ENCODE measurements at places on chromosomes 1 and 21.

GRCh38 chr21:41378849-41379248 is 17.0 kb downstream of the MX2 start:
- DNase-seq: no peak

- DNase-seq: peak; percentile 34
Observed at GRCh38 chr1:153343811-153344717, 4.6 kb downstream of the PGLYRP4 start.

GRCh38 chr1:117959364-117959763 is 29.8 kb downstream of the WDR3 start:
- DNase-seq: no peak

DNA sequence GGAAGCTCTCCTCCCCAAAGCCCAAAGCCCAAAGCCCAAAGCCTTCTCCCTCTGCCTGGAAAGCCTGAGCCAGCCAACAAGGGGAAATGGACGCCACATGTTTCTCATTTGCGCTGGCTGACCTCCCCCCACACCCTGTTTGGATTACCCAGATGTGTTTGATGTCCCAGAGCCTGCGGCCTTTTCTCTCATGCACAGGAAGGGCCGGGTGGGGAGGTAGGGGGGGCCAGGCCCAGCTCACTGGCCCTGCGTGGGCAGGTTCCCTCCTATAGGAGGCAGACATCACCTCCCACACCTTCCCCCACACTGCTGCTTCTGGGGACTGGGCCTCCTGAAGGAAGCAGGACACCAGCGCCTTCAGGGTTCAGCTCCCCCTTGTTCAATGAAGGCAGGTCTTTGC is 116.3 kb downstream of the NAV1 start:
- DNase-seq: peak; percentile 81

DNA sequence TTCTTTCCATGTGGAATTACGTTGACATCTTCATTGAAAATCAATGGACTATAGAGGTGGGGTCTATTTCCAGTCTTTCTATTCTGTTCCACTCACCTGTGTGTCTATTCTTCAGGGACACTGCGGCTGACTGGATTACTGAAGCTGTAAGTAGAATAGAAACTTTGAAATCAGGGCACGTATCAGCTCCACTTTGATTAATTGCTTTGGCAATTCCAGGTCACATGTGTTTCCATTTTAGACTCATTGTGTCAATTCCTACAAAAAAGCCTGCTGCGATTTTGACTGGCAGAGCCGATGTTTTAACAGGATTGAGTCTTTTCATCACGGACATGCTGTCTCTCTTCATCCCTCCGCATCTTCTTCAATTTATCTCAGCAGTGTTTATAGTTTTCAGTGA is 20.9 kb upstream of the RNF223 start:
- no peak for DNase-seq

GRCh38 chr1:16168622-16169360 is 12.9 kb upstream of the EPHA2 start:
- no peak for DNase-seq

DNA sequence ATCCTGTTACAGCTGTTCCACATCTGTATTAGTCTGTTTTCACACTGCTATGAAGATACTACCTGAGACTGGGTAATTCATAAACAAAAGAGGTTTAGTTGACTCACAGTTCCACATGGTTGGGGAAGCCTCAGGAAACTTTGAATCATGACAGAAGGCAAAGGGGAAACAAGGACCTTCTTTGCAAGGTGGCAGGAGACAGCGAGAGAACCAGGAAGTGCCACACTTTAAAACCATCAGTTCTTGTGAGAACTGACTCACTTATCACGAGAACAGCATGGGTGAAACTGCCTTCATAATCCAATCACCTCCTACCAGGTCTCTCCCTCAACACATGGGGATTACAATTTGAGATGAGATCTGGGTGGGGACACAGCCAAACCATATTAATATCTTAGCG is 110.3 kb upstream of the TRABD2B start:
- DNase-seq: no peak

GRCh38 chr1:81978945-81979344 is 178.2 kb downstream of the ADGRL2 start:
- DNase-seq: no peak

DNA sequence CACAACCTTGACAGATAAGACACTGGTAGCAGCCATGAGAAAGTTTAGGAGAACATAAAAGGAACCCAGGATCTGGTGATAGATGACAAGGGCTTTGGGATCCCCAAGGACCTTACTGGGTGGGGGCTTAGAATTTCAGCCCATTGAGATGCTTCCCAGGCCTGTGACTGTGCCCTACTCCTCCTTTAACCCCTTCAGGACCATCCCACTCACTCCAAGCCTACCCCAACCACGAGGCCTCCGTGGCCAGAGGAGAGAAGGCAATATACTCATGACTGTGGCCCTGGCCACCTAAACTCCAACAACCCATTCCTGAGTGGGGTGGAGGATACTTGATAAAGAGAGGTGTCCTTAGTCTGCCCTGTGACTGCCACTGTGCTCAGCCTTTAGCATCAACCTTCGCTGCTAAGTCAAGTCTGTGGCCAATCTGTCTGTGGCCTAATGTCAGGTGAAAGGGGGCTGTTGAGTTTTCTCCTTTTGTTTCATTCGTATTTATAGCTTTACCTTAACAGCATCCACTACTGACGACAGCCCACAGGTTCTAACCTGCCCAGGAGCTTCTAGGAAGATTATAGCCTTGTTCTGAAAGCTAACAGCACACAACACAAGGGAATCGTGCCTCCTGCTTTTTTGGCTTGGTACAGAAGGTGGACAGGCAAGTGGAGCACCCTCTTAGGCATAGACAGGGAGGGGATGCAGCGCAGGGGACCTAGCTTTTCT is 16.9 kb upstream of the BCAR3 start:
- no peak for DNase-seq

DNA sequence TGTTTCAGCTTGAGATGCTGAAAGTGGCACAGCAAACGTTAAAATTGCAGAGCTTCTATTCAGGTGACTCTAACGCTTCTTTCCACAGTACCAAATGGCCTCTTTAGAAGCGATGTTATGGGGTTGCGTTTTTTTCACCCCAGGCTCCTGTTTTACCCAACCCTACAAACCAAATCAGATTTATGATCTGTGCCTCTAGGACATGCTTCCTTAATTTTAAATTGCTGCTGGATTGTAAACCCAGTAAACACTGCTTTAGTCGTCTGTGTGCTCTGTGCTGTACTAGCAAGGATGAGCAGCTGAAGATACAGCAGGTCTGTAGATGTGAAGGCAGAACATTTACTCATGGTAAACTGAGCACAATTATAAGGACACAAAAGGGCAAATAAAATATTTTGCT is 13.0 kb downstream of the KCNK2 start:
- no peak for DNase-seq

DNA sequence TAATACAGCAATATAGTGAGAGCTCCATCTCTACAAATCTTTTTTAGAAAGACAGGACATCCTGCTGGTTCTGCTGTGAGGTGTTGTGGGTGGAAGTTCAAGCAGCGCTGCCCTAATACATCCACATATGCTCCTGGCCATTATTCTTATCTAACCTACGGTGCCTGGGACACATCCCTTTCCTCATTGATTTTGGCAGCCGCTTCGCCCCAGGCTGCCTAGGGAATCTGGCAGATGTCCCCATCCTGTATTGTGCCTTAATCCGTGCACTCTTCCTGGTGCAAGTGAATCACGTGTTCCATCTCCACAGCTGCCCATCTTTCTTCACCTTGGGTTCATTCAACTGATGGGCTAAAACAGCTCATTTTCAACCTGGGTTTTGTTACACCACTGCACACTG is 3.1 kb upstream of the UBE2G2 start:
- no peak for DNase-seq

DNA sequence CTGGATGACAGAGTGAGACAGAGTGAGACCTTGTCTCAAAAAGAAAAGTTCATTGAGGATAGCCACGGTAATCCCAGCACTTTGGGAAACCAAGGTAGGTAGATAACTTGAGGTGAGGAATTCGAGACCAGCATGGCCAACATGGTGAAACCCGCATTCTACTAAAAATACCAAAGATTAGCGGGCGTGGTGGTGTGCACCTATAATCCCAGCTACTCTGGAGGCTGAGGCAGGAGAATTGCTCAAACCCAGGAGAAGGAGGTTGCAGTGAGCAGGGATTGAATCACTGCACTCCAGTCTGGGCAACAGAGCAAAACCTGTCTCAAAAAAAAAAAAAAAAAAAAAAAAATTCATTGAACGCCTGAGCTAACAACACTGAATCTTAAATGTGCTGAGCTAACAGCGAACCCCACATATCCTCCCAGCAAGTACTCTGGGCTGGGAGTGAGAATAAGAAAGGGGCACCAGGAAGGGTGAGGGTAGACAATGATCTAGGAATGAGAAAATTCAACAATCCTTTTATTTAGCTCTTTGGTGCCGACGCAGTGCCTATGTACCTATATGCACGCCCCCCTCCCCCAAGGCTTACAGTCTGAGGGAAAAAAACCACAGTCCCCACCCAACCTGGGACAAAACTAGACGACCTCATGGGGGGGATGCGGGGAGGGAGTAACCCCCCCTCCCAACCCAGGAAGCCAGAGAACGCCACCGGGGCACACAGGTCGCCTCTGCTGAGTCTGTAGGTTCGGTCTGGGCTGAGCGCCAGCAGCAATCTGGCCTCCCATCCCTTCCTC is 1.4 kb upstream of the CACNA1S start:
- DNase-seq: no peak

- no peak for DNase-seq
Observed at GRCh38 chr1:66374148-66374547, 159.8 kb upstream of the SGIP1 start.

DNA sequence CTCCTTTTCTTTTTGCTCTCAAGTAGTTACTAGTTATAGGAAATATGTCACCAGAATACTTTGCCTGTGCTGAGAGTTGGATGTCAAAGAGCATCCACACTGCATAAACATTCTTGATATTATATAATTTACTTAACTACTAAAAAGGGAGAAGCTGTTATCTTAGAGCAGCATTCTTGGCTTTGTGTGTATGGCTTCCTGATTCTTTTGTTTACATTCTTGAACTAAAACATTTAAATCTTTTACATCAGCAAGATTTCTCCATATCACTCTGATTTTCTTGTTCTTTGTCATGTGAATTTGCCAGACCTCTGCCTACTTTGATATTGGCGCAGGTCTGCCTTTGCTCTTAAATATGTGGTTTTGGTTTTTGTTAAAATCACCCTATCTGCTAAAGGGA is 48.8 kb downstream of the SUCO start:
- no peak for DNase-seq

DNA sequence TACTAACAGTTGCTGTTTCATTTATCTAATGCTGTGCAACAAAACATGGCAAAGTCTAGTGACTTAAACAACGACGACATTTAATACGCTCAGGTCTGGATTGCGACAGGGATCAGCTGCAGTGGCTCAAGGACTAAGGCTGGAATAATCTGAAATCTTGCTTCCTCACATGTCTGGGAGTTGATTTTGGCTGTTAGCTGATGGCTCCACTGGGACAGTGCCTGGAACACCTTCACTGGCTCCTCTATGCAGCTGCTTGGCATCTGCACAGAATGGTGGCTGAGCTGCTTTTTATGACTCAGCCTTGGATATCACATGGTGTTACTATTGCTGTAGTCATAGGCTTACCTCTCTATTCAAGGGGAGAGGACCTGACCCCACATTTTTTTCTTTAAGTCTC is 24.0 kb upstream of the BTG3 start:
- no peak for DNase-seq

GRCh38 chr1:25534410-25534788 is 9.0 kb upstream of the LDLRAP1 start:
- DNase-seq: no peak

DNA sequence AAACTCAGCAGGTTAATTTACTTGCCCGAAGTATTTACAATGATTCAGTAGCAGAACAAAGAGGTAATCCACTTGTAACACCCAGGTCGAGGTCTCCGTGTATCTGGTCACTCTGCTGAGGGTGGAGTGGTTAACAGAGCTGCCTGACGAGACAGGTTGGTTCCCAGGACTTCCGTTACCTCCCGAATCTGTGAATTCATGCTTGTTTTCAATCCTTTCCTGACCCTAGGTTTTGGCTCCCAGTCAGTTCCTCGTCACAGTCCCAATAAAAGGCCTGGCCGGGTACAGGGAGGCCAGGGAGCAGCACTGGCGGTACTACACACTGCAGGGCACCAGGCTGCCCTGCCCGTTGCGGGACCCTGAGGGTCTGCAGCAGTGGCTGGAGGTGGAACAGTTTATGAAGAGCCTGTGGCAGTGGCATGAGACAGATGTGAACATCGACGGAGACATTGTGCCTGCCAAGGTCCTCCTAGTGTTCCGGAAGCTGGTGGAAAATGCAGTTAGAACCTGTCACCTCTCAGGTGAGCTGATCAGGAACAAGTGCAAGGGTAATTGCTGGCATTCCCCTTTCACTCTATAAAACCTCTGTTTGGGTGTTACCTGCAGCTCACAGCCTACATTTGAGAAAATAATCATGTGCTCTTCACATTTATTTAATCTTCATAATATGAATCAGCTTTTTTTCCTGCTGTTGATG is 12.8 kb downstream of the MAB21L3 start:
- no peak for DNase-seq

GRCh38 chr21:45982758-45983648 is 1.4 kb downstream of the COL6A1 start:
- DNase-seq: no peak

- no peak for DNase-seq
Observed at GRCh38 chr1:106957795-106958194, 98.7 kb upstream of the PRMT6 start.

DNA sequence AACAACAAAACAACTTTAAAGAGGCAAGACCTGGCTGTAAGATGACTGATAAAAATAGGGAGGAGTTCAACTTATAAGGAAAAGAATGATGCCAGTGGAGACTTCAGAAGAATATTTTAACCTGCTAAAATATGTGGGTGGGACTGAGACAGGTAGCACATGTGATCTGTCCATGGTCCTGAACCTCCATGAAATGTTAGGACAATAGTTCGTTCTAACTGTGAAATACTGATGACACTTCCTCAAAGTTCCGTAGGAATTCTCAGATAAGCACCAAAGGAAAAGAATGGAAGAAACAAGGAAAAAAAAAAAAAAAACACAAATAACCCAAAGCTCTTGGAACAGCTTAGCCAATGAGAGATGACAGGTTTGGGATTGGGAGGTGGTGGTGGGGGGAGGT is 44.7 kb downstream of the CDC42BPA start:
- DNase-seq: no peak

DNA sequence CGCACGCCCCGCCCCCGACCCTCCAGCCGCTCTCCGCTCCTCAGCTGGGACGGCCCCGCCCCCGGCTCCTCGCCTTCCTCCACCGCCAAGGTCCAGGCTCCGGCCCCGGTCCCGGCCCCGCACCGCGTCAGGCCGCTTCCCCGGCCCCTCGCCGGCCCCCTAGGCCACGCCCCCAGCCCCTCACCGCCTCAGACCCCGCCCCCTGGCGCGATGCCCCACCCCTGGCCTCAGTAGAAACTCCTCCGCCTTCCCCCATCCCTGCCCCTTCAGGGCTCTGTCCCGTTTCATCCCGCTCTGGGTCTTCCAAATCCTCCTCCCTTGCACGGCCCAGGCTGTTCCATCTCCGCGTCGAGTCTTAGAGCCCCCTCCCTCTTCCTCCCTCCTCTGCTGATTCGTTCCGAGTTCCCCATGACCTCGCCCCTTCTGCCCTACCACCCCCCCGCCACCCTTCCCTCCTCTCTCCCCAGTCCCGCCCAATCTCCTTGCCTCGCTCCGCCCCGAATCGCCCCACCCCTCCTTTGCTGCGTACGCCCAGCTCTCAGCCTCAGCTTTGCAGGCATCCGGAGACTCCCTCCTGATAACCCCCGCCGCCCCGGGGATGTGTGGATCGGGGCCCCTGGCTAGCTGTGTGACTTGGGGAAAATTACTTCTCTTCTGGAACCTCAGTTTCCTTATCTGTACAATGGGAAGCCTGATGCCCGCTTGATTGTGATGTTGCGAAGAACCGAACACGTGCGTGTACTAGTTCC is 448 bp upstream of the ASAP3 start:
- peak; percentile 97 for DNase-seq
